ENCODE measurements at places on chromosomes 6 and 20.

DNA sequence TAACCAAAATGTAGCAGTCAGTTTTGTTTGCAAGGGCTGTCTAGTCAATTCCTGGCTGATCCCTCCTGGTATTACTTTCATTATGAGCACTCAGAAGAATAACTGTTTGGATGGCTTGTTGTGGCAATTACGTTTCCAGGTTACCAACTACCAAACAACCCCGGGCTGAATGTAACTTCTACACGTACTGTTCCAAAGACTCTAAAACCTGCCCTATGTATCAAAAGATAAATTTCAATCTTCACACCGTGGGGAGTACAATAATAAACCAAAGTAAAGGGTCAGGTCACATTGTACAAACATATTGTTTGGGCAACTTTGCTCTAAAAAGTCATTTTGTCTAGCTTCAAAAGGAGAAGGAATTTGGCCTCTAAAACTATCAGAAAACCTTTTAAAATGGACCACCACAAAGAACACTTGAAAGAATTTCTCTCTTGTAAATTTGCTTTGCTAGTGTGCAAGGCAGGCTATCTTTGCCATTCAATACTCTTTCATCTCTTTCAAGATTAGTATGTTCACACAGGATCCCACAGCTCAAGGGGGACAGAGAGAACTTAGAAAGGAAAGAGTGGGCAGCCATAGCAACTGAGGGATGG, 27.6 kb downstream of the DCDC2 start:
- DNase-seq = no peak

DNA sequence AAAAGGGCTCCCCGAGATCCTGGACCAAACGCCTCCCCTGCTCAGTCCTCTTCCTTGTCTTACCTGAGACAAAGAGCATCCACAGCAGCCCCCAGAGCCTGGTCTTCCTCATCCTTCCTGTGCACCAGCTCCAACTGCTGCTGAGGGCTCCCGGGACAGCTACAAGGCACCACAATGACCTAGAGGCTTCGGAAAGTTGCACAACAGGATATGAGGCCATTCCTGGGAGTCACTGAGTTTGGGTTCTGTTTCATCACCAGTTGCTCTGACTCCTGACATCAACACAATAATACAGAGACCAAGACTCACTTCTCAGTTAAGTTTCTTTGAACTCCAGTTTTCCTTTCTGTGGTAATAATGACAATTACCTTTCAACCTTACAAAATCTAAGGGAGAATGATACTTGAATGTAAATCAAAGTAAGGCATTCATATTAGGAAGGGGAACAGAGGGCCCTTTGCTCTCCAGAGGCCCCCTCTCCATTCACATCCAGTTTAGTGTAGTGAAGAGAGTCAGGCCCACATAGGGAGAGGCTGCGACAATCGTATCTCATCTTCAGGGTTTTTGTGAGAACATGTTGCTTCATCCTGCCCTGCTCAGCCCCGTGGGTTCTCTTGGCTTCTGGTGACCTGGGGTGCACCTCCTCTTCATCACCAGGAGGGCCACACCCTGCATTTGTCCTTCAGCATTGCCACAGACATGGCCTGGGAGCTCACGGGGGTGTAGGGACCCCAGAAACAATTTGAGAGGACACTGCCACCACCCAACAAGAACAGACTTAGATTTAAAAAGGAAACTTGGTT, at the start of gene TREM1:
TSS of gene TREM1 (minus strand) at position 139 of the 803 bp plus-strand sequence. CDS start at position 112, 27 bp downstream.
- no peak for DNase-seq

DNA sequence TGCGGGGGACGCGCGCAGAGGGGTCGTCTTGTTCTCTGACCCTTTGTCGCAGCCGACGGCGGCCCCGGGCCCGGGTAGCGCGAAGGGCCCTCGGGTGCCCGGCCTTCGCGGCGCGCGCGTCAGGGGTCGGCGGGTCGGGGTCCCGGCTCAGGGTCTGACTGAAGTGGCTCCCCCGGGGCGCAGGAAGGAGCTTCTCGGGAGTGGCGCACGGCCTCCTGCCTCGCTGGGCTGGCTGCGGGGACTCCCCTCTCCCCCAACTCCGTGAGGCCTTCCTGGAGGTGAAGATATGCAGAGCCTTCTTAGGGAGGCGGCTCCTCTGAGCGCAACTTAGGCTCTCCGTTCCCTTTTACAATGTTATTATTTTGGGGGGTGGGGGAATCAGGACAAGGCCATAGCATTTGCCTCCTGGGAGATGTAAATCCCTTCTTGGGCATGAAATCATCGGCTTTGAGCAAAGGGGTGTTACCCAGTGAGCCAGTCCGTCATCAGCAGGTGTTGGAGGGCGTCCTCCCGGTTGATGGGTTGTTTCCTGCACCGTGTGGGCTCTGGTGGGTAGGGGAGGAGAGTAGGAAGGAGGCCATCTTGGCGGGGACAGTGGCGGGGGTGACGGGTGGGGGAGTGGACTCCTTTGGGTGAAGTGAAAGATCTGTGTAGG, 523 bp downstream of the CDS2 start:
- peak; percentile 41 for DNase-seq

DNA sequence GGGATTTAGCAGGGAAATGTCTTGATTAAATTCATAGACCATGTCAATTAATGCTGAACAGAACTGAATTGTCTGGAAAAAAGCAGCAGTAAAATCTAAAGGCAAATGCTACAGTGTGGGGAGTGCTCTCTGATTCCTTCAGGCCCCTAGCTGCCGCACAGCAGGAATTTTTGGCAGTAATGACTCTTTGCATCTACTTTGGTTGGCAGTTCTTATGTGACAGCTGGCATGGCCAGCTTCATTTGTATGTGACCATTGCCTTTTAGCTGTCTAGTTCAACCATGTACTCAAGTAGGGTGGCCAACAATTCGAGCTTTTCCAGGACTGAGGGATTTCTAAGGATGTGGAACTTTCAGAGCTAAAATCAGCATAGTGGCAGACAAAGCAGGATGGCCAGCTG, 499.1 kb upstream of the MAN1A1 start:
- no peak for DNase-seq

DNA sequence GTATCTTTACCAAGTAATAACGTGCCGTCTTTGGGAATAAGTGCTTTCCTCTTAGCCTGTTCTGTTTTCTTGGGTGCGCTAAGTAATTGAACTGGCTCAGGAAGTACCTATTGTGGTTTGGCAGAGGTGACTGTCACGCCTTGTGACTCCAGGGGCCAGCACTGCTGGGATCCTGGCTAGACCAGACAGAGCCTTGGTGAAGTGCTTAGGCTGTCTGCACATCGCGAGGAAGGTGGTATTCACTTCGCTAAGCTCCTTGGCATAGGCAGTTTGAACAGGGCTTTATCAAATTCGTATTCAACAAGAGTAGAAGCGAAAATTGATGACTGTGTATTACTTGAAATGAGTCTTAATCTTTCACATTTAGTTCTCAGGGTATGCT, 17.6 kb downstream of the PRDM1 start:
- no peak for DNase-seq

DNA sequence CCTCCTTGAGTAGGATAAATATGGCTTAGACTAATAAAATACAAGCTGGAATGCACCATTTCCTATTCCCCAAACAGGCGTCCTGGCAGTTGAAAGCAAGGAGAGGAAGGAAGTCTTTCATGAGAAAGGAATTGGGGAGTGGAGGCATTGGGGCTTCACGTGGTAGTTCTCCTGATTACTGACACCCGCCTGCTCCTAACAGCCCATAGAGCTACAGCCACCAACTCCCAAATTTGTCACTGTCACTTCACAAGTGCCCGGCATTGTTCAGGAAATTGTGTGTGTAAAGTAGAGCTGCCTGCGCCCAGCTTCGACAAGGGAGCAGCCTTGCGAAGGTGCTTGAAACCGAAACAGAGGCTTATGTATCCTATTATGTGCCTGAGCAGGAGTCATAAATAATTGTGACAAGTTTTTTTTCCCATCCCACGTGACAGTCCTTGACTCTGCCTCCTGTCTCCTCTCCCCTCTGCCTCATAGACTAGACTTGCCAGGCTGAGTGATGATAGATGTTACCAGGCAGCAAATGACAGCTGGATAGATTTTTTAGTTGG, 301.7 kb upstream of the ZFP64 start:
- DNase-seq = no peak

- DNase-seq = no peak
Observed at GRCh38 chr6:53593001-53593488, 48.1 kb upstream of the GCLC start.

DNA sequence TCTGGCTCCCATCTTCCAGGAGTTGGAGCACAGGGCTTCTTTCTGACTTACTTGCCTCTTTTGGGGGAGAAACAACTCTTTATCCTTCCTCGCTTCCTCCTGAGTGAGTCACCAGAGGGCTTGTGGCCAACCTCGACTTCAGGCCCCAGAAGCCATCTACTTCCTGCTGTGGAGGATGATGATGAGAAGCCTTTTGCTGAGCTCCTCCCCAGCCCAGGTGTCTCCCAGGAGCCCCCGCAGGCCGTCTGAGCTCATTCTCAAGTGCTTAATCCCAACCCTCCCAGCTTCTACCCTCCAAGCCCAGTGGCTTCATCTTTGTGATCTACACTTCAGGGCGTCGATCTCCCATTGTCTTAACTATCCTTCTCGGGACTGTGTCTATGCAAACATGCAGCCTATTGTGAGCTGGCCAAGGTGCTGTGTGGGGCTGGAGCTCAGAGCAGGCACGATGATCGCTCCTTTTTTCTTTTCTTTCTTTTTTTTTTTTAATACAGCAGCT, 27.9 kb downstream of the SDCBP2 start:
- no peak for DNase-seq

DNA sequence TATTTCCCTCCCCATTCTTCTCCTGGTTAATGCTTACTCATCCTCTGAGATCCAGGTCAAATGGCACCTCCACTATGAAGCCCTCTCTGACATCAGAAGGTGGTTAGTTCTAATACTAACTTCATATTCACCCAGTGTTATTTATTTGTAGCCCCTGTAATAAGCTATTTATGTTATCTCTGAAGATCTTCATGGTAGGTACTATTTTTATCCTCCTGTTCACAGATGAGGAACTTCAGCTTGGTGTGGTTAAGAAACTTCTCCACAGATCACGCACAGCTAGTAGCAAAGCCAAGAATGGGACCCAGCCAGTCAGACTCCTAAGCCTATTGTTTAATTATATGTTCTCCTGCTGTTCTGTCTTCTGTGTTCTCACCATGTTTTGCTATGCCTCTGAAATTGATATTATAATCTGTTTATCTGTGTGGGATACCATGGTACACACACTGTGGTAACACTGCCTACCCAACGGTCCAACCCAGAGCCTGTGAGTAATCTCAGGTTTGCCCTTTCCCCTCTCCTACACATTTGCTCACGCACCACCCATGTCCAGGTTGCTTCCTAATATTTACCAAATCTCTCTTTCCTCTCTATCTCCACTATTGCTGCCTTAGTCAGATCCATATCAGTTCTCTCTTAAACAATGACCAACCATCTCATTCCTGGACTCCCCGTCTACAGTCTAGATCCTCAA, 98.4 kb downstream of the IPCEF1 start:
- no peak for DNase-seq

GRCh38 chr6:27758491-27758890, 153.7 kb downstream of the OR2B2 start:
- DNase-seq = no peak

- DNase-seq = no peak
Observed at GRCh38 chr20:44501448-44501847, 20.4 kb downstream of the SERINC3 start.

GRCh38 chr20:23515250-23515939, 24.5 kb downstream of the CST8 start:
- DNase-seq = no peak

DNA sequence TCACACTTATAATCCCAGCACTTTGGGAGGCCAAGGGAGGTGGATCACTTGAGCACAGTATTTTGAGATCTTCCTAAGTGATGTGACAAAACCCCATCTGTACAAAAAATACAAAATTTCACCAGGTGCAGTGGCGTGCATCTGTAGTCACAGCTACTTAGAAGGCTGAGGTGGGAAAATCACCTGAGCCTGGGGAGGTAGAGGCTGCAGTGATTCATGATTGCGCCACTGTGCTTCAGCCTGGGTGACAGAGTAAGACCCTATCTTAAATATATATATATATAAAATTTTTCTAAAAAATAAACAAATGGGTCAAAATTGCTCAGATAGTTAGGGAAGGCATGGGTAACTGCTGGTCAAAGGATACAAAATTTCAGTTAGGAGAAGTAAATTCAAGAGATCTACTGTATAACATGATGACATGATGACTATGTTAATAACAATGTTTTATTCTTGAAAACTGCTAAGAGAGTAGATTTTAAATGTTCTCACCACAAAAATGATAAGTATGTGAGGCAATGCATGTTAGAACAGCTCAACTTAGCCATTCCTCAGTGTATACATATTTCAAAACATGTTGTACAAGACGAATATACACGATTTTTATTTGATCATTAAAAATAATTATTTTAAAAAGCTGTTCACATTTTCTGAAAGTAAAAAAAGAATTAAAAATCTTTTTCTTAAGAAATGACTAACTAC, 24.4 kb downstream of the TBC1D32 start:
- no peak for DNase-seq

DNA sequence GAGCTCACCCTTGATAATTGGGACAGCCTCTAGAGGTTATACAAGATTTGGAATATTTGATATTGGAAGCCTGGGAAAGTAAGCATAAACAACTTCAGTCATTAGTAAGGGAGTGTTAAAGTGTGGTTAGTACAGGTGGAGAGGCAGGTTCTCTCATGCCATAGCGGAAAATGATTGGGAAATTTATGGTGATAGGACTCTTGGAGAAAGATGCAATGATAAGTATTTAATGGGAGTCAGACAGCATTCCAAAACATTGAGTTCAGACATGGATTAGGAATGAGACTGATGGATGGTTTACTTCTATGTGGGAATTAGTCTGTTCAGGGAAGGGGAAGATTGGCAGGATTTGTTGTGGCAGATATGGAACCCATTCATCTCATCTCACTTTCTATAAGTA, 152.7 kb downstream of the MCHR2 start:
- DNase-seq = no peak

DNA sequence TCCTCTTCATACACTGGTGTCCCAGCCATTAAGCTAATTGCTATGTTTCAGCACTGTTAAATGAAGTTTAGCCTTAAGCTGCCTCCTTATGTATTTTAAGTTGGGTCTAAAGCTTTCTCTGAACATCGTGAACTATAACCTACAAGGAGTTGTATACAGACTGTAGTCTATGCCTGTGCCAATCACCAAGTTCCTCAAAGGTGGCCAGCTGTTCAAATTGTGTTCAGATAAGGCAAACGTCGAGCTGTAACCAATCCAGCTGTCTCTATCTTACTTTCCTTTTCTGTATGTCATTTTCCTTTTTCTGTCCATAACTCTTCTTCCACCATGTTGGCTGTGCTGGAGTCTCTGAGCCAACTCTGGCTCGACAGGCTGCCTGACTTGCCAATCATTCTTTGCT, 199.6 kb downstream of the OGFRL1 start:
- no peak for DNase-seq

DNA sequence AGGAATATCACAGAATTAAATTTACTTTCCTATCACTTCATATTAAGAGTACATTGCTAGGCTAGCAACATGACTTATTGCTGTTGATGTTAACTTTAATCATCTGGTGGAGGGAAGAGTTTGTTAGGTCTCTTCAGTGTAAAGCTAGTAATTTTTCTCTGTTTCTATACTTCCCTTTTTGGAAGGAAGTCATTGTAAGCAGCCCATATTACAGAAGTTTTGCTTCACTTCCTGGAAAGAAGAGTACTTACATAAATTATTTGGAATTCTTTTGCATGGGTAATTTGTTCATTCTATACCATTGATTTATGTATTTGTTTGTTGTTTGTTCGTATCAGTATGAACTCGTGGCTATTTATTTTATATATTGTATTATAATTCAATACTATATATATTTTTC, 405.2 kb downstream of the RFPL4B start:
- DNase-seq = no peak

Measured in activated naive CD4-positive, alpha-beta T cell (primary cell).